ENCODE measurements at places on chromosomes 2 and 18.

- DNase-seq, result no peak
Measured at GRCh38 chr2:18792226-18792629, 202.9 kb upstream of the NT5C1B start.

GRCh38 chr18:58180738-58181353, 136.8 kb downstream of the NEDD4L start:
- peak; percentile 29 for DNase-seq

DNA sequence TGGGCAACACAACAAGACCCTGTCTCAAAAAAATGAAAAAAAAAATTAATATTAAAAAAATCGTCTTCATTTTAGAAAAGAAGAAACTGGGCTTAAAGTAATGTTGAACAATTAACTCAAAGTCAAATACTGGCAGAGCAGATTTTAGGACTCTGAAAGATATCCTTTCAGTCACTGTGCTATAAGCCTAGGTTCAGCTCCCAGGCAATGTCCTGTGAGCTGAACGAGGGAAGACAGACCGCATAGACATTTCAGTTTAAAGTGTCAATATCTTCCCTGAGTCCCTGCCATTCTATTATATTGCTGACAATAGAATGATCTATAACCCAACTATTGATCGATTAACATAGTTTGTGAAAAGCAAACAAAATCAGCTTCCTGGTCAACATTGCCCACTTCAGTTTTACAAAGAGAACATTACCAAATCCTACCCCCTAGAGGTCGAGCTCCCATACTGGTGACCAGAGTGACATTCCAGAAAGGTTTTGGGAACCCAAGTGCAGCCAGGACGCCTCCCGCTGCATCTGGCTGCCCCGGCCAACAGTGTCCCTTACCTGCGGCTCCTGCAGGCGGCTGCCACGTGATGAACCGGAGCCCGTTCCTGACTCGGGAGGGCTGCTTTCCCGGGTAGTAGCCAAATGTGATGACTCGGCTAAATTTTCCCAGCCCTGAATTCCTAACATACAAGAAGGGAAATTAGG, 639 bp downstream of the MRO start:
- DNase-seq, result no peak

GRCh38 chr2:28134262-28134812, 243.8 kb downstream of the BABAM2 start:
- no peak for DNase-seq

DNA sequence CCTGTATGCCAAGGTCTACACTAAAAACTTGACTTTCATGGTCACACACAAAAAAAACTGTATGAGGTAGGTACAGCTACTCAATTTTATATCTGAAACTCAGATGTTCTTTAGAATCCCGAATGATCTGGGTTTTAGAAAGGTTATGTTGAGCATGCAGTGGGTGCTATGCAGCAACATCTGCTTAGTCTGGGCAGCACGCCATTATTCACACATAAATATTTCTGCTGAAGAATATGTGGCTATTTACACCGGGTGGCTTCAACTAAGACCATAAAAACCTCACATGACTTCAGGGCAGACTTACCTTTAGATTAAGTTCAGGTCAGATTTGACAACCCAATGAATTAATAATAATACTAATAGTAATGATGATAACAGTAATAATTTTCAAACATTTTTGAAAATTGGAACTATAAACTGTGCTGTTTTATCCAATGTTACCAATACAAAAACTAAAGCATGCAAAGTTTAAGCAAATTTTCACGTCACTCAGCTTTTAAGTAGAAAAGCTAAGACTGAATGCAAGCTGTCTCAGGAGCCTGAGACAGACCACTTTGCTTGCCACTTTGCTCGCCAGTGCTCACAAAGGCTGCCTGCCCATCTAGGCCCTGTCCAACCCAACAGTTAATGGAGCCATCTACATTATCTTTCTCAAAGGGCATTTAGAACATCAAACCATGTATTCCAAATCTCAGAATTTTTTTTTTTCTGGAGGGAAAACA, 292.0 kb downstream of the CNTNAP5 start:
- no peak for DNase-seq

DNA sequence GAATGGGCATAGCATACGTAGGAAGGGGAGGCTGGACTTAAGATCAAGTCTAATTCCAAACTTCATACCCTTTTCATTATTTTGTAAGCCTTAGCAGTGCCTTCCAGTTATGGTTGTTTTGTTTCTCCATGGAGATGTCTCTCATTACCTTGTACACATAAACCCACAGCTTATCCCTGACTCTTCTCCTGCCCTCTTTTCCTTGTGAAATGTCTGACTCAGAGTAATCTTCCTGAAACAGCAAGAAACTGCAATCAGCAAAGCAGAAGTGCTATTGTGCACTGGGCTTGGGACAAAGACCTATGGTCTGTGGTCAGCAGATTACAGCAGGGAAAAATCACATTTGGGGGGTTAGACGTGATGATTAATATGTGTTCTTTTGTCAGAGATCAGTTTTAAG, 176.7 kb downstream of the IKZF2 start:
- DNase-seq, result no peak

GRCh38 chr2:180405520-180405919, 398.4 kb upstream of the CWC22 start:
- no peak for DNase-seq

DNA sequence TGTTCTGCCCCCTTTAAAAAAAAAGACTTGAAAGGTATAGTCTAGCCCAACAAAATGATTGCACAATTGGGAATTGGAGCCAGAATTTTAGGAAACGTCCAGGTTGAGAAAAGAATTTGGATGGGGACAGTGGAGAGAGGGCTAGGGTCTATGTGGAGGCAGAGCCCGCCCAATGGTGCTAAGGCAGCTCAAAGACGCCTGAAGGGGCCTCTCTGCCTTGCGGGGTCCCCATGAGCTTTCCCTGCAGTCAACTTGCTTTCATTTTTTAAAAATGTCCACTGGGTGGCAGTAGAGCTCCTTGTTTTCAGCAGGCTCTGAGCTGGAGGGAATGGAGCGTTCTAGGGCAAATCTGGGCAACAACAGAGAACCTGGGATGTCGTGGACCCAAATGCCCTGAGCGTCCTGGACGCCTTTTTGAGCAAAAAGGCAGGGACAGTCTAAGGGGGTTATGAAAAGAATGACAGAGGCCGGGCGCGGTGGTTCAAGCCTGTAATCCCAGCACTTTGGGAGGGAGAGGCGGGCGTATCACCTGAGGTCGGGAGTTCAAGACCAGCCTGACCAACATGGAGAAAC, 40.2 kb upstream of the ITM2C start:
- DNase-seq, result peak; percentile 78

- DNase-seq, result no peak
Measured at GRCh38 chr18:53796040-53796729, 428.3 kb downstream of the MBD2 start.

DNA sequence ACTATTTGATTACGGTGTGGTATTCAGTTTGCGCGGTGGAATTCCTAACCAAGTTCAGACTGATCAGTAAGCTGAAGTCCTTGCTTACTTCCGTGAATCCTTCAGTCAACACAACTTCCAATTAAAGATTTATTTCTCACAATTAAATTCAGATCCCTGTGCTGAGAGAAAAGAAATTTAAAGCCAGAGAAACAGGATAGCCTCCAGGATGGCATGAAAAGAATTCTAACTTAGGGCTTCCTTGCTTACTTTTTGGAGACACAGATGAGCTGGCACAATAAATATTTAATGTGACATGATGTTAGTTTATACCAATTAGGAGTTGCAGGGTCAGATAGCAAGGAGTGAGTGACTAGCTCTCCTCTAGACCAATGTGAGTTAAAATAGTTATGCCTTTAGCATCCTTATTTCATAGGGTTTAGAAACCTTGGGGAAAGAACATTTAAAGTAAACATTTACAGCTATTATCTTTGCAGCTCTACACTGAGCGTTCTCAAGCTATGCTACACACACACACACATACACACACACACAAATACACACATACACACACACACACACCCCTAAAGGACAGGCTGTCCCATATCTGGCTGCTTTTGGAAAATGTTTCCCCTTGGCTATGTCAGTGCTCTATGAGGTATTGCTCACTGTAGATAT, 151.0 kb downstream of the TRIB2 start:
- no peak for DNase-seq

- DNase-seq, result no peak
Measured at GRCh38 chr2:75003276-75003675, 44.8 kb downstream of the POLE4 start.

DNA sequence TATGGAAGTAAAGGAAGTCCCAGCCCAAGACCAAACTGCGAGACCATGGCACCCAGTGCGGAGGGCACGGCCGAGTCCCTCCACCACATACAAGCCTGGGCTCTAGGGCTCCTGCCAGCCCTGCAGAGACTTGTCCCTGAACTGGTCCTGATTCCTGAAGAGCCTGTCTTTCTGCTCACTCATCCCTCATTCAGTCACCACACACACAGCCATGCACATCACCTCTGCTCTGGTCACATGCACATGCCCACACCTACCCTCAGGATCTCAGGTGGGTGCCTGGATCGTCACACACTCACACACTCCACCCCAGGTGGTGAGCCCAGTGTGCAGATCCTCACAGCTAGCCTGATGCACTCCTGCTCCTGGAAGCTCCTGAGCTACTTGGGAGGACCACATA, 71.4 kb upstream of the LAPTM4A start:
- no peak for DNase-seq

DNA sequence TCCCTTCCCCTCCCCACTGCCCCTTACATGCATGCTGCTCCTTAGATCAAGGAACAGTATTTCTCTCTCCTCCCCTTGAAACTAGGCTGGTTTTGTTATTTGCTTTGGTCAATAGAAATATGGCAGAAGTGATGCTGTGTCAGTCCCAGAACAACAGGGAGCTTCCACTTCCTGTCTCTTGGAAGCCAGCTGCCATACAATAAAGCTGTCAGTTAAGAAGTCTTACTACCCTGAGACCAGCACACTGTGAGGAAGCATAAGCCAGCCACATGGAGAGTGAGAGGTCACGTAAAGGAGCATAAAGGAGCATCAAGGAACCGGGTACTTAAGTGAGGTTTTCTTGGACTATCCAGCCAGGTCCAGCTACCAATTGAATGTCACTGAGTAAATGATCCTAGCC, 126.6 kb downstream of the NOL4 start:
- no peak for DNase-seq

- no peak for DNase-seq
Measured at GRCh38 chr2:120066800-120067547, 54.1 kb downstream of the EPB41L5 start.

GRCh38 chr2:207409517-207409916, 120.2 kb upstream of the CREB1 start:
- DNase-seq, result no peak

DNA sequence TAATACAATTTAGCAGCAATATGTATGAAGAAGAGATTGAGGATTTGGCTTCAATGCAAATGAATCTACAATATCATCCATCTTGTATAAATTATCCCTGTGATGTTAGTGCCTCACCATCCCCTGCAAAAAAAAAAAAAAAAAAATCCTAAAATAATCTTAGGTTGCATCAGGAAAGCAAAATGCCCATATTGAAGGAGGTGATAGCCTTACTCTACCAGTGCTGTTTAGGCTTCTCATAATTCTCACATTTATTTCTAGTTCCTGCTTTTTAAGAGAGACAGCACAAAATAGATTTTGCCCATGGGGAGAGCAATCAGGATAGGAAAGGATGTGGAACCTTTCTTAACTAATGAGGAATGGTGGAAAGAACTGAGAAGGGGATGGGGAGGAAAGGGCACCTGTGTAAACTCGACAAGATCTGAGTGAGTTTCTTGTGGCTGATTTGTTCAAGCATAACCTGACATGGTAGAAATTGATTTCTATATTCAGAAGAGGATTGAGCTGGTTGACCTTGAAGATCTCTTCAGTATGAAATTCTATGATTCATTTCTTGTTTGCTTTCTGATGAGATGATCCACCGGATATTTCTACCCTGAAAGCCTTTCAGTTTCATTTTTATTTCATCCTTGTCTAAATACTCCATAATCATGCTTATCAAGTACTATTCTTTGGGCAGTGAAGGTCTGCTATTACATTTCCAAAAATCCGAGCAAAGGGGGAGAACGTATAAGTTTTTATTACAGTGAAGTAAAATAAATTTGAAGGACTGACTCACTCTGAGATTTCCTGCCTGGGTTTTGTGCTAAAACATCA, 391.2 kb downstream of the PTPRM start:
- DNase-seq, result no peak

- DNase-seq, result no peak
Measured at GRCh38 chr2:71207601-71208000, 19.3 kb downstream of the PAIP2B start.

- no peak for DNase-seq
Measured at GRCh38 chr18:11047156-11047555, 102.2 kb downstream of the PIEZO2 start.

- no peak for DNase-seq
Measured at GRCh38 chr2:72191441-72191840, 43.8 kb upstream of the CYP26B1 start.

- DNase-seq, result no peak
Measured at GRCh38 chr18:44887227-44887631, 206.5 kb downstream of the SETBP1 start.

DNA sequence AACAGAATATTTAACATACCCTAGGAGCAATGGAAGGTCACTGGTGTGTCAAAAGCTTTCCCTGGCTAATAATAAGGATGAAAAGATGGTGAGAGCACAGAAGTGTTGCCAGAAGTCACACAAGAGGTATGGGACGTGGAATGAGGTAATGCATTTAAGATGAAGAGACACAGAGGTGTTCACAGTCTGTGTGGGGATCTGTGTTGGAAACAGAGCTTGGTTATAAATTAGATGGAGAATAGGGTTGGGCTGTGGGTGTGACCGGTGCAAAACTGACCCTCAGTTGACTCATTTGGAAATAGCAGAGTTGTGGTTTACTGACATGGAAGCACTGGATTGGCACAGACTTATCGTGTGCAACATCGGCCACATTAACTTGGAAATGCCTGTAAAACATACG, 372.5 kb downstream of the SATB2 start:
- DNase-seq, result no peak

GRCh38 chr2:15973481-15974401, 33.4 kb downstream of the MYCN start:
- no peak for DNase-seq

DNA sequence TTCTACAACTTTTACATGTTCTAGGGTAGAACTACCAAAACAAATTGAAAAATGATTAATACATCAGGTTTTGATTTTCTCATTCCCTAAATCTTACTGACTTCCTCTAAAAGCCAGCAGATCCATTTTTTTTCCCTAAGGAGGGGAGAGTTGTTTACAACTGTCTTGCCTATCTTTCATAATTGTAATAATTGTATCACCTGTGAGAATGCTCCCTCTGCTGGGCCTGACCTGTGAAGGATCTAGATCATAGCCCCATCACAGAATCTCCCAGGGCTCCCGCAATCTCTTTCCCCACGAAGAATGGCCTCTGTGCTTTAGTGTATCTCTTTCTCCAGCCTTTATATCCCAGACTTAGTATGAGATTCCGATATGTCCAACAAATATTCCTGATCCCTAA, 9.1 kb downstream of the LOXL3 start:
- no peak for DNase-seq
